ENCODE measurements at places on chromosomes 7 and 10. TPM values are rescaled to one million over a fixed set of nuclear protein-coding genes. Genes with fewer than 3 reads are reported as not detected.

DNA sequence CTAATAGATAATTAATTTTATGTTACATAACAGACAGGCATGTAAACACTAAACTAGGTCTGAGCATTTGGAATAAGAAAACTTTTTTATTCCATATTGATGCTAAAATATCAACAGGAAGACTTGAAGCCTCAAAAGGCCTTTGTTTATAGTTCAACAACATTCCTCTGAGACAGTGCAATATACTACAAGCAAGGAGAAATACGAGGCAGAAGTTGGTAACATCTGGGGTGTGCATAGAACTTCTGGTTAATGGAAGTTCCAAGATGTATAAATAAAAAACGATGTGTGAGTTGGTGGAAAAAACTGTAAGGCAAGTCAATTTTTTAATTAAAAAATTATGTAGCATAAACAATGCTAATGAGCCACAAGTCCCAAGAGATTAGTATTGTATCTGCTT, 139.6 kb downstream of the SKAP2 start:
- DNase-seq = peak; percentile 38

- DNase-seq = no peak
These were observed 205.5 kb upstream of the STK17A start for GRCh38 chr7:43377196-43377960.

GRCh38 chr7:155680864-155681263, 36.4 kb downstream of the RBM33 start:
- no peak for DNase-seq

- no peak for DNase-seq
These were observed 41.1 kb downstream of the PUS7 start for GRCh38 chr7:105480931-105481330.

DNA sequence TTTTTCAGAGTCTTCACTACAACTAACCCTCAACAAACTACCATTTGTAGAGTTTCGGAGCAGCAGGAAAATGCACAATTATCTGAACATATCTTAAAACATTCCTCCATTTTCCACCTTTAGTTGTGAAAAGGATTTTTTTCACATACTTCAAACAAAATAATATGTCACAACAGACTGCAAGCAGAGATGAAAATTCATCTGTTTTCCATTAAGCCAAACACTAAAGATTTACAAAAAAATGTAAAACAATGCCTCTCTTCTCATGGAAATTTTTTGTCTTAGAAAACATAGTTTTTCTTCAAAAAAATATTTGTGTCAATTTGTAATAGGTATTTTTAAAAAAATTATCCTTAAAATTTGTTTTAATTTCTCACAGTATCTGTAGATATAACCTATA, 98.9 kb downstream of the ARHGAP12 start:
- no peak for DNase-seq

- no peak for DNase-seq
These were observed 900.3 kb downstream of the LRMDA start for GRCh38 chr10:76331742-76332141.

CCDC3 gene
- 10.5 TPM for total RNA-seq

- no peak for DNase-seq
These were observed 11.8 kb downstream of the AGK start for GRCh38 chr7:141562972-141563371.

LEP gene
- total RNA-seq = not detected

- no peak for DNase-seq
These were observed 68.9 kb downstream of the RBM33 start for GRCh38 chr7:155713384-155713783.

DNA sequence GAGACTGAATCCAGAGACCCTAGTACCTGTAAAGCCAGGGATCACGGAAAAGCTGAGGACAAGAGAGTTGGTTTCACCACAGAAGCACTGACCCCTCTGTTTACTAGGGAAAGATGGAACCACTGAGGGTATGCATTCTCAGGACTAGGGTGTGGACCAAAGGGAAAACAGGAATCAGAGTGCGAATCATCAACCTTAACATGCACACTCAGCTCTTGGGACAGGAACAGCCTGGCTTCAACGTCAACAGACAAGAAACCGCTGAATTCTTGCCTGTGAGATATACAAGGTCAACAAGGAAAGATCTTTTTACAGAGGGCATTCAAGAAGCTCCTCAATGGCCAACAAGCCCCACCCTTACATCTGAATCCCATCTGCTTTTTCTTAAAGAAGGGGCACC, 14.9 kb downstream of the TNRC18 start:
- DNase-seq = no peak

GRCh38 chr10:61627266-61627665, 35.5 kb upstream of the CABCOCO1 start:
- no peak for DNase-seq

DNA sequence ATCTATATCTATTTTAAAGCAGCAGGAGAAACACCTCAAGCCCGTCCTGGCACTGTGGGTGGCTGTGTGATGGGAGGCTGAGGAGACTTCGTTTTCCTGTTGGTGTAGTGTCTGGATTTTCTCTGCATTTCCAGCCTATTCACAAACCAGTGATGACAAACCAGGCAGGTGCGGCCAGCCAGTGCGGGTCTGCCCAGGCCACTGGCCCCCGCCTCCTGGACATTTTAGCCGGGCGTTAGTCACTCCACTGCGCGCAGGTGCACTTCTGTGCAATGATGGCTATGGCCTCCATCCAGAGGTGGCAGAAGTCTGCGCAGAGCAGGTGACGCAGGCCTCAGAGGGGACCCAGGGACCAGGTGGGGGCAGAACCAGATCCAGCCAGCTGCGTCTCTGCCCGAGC, 64.9 kb upstream of the PITRM1 start:
- no peak for DNase-seq

DNA sequence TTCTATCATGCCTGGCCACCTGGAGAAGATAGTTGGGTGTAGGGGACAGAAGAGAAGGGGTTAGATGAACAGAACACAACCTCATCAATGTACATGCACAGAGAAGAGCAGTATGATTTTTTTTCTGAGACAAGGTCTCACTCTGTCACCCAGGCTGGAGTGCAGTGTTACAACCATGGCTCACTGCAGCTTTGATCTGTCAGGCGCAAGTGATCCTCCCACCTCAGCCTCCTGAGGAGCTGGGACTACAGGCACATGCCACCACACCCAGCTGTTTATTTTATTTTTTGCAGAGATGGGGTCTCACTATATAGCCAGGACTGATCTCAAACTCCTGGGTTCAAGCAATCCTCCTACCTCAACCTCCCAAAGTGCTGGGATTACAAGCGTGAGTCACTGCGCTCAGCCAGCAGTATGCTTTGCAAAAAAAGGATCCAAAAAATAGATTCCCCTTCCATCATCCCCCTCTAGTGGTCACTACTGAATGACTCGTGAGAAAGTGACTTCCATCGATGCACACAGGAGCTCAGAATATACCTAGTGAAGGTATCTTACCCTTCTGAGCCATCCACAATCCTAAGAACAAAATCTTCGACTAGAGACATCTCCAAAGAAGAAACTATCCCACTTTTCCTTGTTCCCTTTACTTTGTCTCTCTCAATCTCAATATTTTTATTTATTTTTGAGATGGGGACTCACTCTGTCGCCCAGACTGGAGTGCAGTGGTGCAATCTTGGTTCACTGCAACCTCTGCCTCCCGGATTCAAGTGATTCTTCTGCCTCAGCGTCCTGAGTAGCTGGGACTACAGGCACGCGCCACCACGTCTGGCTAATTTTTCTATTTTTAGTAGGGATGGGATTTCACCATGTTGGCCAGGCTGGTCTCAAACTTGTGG, 21.0 kb downstream of the ZCWPW1 start:
- peak; percentile 80 for DNase-seq

GRCh38 chr7:48389977-48390376, 218.7 kb downstream of the ABCA13 start:
- DNase-seq = peak; percentile 47

DNA sequence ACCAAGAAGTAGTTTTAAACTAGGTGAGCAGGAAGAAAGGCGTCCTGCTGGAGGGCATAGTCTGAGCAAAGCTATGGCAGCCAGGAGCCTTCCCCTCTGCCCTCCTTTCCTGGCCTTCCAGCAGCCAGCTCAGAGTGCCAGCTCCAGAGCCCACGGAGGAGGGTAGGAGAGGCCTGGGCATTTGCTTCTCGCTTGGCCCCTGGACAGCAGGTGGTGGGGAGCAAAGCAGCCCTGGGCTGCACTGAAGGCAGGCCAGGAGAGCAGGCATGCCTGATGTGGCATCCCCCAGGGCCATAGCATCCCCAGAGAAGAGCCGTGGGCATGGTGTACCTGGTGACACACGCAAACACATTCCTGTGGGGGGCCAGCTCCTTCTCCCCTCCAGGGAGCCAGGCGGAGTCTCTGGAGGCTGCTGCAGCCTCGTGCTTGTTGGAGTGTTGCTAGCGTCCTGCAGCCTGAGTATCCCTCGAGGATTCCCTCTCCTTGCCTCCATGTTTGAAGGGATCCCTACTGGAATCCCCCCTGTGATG, 43.9 kb downstream of the CDH23 start:
- no peak for DNase-seq

GRCh38 chr7:70410134-70410750, 721.7 kb upstream of the GALNT17 start:
- DNase-seq = no peak

ITGB8 gene
- total RNA-seq = 7.5 TPM

- DNase-seq = no peak
These were observed 34.4 kb downstream of the CCDC71L start for GRCh38 chr7:106626376-106627164.

- DNase-seq = no peak
These were observed 32.2 kb upstream of the MCU start for GRCh38 chr10:72659694-72660093.

- no peak for DNase-seq
These were observed 19.9 kb downstream of the KLF6 start for GRCh38 chr10:3765146-3765545.

CTNNA3 gene
- total RNA-seq = 18.8 TPM

DNA sequence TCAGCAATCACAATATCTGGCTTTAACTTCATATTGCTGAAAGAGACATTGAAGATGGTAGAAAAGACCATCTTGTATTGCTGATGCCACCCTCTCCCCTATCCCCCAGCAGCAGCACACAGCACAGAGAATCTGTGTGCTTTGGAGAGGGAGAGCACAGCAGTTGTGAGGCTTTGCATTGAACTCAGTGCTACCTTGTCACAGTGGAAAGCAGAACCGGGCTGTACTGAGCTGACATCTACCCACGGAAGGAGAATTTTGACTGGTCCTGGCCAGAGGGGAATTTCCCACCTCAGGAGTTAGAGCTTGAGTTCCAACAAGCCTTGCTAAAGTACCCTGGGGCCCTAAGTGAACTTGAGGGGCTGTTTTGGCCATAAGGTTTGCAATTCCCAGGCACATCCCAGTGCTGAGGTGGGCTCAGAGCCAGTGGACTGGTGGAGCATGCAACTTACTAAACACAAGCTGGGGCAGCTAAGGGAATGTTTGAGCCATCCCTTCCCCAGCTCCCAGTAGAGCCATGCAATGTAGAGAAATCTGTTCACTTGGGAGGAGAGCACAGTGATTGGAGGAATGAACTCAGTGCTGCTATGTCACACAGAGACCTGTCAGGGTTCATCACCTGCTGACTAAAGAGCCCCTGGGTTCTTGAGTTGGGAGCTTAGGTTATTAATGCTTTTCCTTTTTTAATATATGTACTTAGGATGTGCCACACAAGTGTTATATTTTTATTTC, 62.1 kb downstream of the OR13A1 start:
- DNase-seq = no peak

MLXIPL gene
- total RNA-seq = 0.13 TPM

GNAT3 gene
- total RNA-seq = not detected

LRRD1 gene
- 0.31 TPM for total RNA-seq

GRCh38 chr10:110274647-110275046, 30.1 kb downstream of the SMNDC1 start:
- no peak for DNase-seq

GRCh38 chr10:50990568-50991455, 83.5 kb upstream of the PRKG1 start:
- peak; percentile 81 for DNase-seq

DNA sequence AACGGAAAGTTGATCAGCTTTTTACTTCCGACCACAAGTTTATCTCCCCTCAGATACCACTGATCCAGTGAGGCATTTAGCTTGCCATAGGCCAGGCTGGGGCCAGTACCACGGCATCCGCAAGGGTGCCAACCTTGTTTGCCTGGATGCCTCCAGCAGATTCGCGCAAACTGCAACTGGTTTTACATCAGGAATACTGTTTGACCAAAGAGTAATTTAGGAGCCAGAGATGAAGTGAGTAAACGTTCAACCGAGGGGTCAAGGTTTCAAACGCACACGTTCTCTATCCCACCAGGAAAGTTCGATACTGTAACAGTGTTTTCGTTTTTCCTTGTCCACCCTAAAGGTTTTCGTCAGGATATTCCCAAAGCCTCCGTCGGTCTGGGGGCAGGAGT, 266 bp upstream of the MDFIC start:
- DNase-seq = no peak

GRCh38 chr7:29612596-29612995, 49.0 kb downstream of the PRR15 start:
- no peak for DNase-seq

GIMAP8 gene
- total RNA-seq = 4.9 TPM

GRCh38 chr7:119197877-119198527, 973.5 kb downstream of the ANKRD7 start:
- peak; percentile 45 for DNase-seq

GRCh38 chr10:86105640-86106039, 261.0 kb downstream of the GRID1 start:
- no peak for DNase-seq

GRCh38 chr10:74156919-74157289, 5.9 kb downstream of the ADK start:
- peak; percentile 68 for DNase-seq

- no peak for DNase-seq
These were observed 48.4 kb downstream of the HK1 start for GRCh38 chr10:69326692-69327091.

GRCh38 chr7:94431619-94432280, 37.1 kb downstream of the COL1A2 start:
- peak; percentile 83 for DNase-seq
